ENCODE measurements at places on chromosomes 5 and 9.

- DNase-seq: no peak
These were observed 31.8 kb downstream of the FABP6 start for GRCh38 chr5:160260881-160261815.

GRCh38 chr9:27460226-27461023 lies 63.7 kb upstream of the IFNK start:
- no peak for DNase-seq

GRCh38 chr9:12874395-12874794 lies 99.6 kb downstream of the LURAP1L start:
- no peak for DNase-seq

GRCh38 chr9:78620764-78621163 lies 323.8 kb downstream of the PSAT1 start:
- DNase-seq: no peak

DNA sequence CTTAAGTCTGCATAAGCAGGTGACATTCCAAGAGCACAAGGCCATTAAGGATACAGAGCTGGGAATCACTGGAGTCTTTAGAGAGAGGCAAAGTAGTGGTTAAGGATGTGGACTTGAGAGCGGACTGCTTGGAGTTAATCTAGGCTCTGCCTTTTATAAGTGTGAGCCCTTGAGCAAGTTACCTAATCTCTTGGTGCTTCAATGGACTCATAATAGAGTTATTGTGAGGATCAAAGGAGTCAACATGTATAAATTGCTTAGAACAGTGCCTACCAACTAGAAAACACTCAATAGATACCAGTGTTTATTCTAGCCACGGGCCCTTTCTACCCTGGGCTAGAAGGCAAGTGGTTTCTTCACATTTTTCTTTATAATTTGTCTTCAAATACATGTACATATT lies 819.4 kb downstream of the NR2F1-AS1 start:
- no peak for DNase-seq

GRCh38 chr5:14773588-14773987 lies 98.0 kb downstream of the ANKH start:
- no peak for DNase-seq

DNA sequence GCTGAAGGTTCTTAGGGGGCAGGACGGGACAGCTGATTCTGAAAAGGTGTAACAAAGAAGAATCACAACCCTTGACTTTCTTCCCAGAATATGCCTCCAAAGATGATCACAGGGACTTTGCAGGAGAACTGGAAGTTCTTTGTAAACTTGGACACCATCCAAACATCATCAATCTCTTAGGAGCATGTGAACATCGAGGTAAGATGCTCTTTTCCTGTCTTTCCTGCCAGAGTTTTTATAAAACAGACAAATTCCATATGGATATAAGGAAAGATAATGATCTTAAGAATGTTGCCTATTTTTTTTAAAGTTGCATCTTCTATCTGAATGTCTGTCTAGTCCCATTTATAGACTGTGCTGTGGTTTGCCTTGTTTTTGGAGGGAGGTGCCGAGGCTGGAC lies 87.9 kb downstream of the EQTN start:
- no peak for DNase-seq

DNA sequence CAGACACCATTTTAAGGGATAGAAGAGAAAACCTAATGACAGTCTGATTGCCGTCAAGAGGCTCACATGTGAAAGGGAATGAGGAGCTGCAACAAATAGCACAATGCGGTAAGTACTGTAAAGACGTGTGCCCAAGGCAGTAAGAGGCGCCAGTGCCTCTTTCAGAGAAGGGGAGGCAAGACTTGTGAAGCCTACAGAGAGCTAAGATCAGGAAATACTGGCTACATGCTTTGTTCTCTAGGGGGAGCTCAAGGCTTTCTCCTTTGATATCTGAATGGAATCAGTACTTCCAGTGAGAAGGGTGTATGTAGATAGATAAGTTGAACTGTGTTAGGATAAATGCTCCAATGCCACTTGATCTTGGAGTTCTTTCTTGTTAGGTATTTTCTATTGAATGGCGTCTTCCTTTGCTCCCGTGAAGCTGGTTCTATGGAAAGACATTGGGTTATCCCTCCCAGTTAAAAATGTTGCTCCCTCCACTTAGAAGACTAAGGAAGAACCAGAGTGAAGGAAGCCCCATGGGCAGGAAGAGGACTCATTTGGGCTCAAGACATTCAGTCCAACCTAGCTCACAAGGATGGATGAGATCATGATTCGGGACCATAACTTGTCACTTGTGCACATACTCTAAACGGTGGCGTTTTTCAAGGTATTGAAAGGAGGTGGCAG lies 23.5 kb upstream of the ALDOB start:
- DNase-seq: peak; percentile 83

- no peak for DNase-seq
These were observed 654.1 kb downstream of the RAB3C start for GRCh38 chr5:59236986-59237385.

- DNase-seq: no peak
These were observed 322.4 kb downstream of the LRRC70 start for GRCh38 chr5:62900976-62901375.

DNA sequence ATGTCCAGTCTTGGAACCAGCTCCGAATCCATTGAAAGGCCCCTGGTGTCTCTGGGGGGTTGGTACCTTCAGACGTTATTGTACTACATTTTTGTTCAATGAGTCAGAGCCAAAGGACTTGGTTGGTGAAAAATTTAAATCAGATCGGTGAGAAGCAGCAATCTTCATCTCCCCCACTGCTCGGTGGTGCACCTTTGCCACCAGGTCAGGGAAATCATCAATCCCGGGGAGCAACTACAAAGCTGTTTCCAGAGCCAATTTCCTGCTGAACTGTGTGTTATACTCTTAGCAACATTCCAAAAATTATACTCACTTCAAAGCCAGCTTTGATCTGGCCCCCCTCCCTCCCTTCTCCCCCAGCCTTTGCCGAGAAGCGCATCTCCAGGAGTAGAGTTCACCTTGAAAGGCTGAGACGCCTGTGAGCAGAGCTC lies 375.2 kb upstream of the WWC1 start:
- DNase-seq: no peak

DNA sequence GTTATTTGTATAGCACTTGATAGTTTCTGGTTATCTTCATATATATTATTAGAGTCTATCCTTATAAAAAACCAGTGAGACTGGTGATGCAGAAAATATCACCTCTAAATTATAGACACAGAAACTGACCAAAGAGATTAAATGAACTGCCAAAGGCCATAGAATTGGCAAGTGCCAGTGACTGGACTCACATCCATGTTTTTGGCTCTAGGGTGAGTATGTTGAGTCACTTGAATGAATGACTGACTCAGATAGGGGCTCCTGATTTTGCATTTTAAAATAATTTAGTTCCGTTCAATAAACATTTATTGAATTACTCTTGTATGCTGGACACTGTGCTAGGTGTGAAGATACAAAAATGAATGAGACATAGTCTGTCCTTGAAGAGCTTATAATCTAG lies 70.7 kb downstream of the NR2F1 start:
- DNase-seq: no peak

DNA sequence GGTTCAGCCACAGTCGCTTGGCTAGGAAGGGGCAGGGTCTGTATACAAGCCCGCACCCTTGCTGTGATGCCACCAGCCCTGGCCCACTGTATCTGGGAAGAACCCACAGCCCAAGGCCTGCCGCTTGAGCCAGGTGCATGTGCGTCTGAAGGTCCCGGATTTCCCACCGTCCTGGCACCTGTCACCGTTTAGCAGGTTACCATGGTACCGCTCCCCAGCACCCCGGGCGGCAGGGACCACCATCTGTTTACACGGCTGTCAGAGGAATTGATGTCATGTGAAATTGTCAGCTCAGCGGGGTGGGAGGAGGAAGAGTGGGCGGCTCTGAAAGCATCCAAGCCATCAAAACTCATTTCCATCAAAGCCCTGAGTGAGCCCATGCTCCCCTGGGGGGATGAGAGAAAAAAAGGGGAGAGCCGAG lies 92.7 kb downstream of the HRH2 start:
- no peak for DNase-seq

DNA sequence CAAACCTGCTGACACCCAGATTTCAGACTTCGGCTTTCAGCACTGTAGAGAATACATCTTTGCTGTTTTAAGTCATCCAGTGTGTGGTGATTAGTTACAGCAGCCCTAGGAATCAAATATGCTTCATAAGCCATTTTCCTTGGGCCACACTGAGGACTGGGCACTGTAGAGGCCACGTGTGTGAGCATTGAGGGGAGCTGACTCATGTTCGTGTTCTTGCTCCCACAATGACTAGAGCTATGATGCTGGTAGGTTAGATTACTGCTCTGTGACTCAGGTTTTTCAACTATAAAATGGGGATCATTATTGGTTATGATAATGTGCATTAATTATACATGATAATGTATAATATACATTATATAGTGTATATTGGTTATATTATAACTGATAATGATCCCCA lies 96.5 kb upstream of the PALM2AKAP2 start:
- no peak for DNase-seq

- no peak for DNase-seq
These were observed 9.2 kb downstream of the PTPN3 start for GRCh38 chr9:109488791-109489492.

DNA sequence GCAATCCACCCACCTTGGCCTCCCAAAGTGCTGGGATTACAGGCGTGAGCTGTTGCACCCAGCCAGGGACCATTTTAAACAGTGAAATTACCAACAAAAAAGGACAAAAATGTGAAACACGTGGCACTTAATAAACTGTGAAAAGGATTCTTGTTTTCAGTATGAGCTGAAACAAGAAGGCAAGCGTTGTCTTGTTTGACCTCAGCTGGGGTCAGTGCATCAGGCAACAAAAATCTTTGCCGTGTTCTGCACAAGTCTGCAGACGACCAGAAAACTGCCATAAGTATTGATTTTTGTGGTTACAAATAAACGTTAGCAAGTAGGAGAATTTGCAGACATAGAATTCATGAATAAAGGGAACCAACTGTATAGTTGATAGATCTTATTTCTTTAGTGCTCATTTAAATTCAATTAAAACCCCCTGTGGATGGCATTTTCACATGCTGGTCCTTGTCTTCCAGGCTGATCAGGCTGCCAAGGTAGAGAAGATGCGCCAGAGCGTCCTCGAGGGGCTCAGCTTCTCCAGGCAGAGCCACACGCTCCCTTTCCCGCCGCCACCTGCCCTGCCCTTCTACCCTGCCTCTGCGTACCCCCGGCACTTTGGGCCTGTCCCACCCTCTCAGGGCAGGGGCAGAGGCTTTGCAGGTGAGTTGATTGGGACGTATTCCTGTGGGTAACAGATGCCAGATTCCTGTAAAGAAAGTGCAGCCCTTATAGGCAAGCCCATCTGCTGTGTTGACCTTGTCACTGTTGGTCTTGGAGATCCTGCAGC lies 18.8 kb upstream of the PHF2 start:
- no peak for DNase-seq

DNA sequence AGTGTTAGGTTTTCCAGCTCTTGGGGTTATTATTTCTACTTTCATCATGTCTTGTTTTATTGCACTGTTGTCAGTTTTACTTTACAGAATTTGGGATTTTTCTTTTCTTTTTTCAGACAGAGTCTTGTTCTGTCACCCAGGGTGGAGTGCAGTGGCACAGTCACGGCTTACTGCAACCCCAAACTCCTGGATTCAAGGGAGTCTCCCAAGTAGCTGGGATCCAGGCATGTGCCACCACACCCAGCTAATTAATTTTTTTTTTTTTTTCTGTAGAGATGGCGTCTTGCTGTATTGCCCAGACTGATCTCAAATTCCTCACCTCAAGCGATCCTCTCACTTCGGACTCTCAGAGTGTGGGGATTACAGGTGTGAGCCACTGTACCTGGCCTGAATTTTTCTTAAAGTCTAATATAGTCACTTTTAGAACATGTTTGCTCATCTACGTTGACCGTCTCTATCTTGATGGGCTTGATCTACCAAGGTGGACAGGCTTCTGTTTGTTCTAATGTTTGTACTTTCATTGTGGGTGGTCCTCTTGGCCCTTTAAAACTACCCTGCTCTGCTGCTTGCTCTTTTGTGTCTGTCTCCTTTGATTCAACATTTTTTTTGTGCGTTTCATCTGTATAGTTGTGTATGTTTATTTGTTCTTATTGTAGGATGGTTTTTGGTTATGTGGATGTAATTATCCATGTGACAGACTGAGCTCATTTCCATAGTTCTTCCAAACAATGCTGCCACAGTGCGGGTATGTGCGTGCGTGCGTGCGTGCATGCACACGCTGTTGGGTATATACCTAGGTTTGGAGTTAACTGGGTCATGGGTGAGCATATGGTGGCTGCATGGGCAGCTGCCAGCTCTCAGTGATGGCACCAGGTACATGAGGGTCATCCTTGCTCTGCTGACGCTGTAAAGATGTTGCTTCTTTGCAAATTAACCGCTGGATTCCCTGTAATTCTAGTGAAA lies 18.1 kb downstream of the PRRC2B start:
- no peak for DNase-seq

DNA sequence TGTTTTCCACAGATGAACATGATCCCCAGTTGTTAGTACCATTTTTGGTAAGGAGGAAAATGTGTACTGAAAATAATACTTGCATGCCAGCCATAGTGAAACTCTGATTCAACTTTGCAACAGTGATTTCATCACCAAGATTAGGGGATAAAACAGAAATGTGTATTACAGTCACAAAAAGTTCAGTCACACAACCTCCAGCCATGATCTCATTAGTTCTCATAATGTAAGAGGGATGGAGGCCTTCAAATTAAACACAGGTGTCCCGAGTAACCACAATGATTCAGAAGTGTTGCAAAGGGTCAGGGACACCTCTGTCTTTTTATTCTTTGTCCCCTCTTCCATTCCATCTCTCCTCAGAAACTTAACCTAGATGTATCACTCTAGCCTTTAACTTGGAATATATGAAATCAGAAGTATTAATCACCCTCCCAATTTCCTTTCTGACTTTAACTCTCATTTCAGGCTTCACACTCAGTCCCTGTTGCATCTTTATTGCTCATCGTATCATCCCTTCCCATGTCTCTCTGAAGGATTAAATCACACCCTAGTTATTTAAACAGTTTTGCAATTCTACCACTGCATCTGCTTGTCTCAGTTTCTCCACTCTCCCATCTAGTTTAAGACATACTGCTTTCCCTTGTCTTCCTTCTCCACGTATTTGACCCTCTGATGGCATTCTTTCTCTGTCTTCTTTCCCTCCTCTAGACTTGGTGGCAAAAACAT lies 291.2 kb downstream of the ADAMTS6 start:
- no peak for DNase-seq

GRCh38 chr9:75019022-75019421 lies 9.1 kb downstream of the CARNMT1 start:
- DNase-seq: no peak

DNA sequence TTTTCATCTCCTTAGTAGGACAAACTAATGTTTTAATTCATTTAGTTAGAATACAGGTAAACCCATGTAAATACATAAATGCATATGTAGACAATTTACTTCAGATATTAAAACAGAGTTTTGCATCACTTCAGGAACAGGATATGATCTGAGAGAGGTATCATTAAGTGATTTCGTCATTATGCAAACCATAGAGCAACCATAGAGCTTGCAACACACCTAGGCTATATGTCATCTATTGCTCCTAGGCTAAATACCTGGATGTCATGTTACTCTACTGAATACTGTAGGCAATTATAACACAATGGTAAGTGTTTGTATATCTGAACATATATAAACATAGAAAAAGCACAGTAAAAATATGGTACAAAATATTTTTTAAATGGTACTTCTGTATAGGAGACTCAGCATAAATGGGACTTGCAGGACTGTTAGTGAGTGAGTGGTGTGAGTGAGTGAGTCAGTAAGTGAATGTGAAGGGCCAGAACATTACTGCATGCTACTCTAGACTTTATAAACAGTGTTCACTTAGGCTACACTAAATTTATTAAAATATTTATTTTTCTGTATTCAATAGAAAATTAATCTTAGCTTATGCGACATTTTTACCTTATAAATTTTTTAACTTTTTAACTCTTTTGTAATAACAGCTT lies 1377.5 kb upstream of the CDH9 start:
- no peak for DNase-seq

Data from hypothalamus (tissue), 51 donors.